ENCODE measurements at places on chromosomes 1 and 21.

GRCh38 chr1:207362962-207363860 is 41.7 kb downstream of the CD55 start:
- DNase-seq = peak; percentile 6

- no peak for DNase-seq
Observed at GRCh38 chr1:224753491-224753890, 137.4 kb downstream of the CNIH3 start.

DNA sequence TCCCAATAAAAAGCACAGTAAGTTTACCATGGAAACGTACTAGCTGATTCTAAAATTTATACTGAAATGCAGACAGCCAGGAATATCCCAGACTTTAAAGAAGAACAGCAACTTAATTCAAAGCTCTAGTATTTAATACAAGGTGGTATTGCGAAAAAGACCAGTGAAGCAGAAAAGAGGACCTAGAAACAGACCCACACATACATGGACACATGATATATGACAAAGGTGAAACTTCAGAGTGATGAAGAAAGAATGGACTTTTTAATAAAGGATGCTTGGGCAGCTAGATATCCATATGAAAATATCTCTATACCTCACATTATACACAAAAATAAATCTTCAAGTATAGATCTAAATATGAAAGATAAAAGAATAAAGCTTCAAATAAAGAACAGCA is 62.6 kb downstream of the COP1 start:
- no peak for DNase-seq

DNA sequence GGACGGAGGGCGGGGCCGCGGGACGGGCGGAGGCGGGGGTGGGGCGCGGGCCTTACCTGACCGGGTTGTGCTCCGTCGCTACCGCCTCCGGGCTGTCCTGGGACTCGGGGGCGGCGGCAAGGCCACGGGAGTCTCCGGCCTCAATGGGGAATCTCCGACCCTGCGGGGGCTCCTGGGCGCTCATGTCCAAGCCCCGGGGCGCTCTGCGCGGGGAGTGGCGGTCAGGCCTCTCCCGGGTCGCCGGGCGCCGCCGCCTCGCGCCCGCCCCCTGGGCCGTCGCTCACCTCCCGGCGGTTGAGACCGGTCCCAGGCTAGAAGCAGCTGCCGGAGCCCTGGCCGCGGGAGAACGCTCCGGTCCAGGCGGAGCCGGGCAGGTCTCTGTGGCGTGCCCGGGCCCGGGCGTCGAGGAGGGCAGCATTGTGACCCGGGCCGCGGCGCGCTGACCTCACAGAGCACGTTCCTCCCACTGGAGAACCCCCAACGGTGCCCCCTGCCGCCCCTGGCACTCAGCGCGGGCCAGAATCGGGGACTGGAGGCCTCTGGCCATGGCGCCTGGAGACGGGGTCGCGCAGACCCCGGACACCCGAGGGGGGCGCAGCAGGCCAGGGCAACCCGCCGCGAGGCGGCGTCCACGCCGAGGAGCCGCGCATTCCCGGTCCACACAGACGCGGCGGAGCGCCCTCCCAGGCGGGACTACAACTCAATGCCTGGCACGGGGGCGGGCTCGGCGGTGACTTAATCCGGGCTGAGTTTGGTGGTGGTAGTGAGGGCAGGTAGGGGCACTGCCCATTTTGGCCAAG is 411 bp downstream of the FAM229A start:
- DNase-seq = peak; percentile 24

DNA sequence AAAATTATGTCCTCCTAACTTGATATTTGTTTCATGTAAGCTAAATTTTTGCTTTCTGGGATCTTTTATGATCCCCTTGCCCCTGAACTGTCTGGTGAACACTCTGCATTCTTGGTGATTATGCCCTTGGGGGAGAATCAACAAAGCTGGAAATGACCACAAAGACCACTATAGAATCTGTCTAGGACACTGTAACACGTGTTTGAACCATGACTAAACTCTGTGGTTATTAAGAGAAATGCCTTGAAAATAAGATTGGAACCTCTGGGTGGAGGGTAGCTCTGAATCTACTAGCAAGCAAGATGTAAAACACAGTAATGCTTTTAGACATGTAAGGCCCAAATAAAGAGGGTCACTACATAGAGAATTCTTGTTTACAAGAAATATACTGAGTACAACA is 237.5 kb downstream of the HMCN1 start:
- DNase-seq = no peak

DNA sequence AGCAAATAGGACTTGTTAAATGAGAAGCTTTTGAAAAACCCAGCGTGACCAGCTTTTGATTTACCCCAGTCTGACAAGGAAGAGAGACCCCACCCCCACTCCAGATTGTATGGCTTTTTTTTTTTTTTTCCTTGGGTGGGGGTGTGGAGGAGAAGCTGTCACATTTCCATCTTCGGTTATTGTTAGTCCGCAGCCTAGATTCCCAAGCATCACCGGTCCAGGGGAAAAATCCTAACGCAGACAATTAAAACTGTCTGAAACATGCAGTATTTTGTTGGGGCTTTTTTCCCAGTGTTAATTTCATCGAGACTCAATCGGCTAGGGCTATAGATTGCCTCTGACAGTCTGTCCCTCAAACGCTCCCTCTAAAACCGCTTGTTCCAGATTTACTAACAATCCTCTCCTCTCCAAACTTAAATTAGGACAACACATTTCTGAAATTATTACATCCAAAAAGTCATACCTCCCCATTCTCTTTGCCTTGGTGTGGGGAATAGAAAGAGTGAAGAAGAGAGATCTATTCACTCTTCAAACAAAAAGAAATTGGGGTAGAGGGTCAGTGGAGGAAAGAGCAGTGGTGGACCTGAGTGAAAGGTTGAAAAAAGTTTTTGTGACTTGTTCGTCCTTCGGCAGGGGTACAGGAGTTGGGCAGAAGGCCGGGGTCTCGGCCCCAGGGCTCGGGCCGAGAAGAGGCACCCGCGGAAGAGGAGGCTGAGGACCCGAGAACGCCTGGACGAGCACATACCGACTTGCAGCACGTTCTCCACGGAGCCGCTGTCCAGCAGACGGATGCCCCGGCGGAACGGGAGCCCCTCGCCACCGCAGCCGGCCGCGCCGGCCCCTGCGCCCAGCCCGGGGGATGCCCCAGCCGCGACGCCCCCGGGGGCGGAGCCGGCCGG is 1.1 kb downstream of the ZSWIM5 start:
- no peak for DNase-seq

- DNase-seq = no peak
Observed at GRCh38 chr1:58883888-58884482, 100.1 kb upstream of the JUN start.

DNA sequence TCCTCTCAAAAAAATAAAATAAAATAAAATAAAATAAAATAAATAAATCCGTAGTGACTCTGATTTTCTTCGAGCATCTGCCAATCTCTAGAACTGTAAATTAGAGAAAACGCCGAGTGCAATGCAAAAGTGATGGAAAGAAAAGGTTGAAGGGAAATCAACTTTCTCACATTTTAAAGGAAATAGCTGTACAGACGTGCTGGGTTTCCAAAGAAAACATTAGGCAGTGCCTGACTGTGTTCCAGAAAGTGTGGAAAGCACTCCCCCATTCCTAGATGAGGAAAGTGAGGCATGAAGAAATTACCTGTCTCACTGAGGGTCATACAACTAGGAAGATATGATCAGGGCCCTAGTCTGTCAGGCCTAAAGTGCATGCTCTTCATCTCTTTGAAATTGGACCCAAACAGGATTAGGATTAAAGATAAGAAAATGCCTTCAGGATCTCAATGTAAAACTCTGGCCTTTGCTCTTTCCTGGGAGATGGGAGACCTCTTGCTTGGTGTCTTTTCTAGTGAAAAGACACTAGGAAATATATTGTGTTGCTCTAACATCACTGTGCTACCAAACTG is 1.8 kb upstream of the PTPN14 start:
- DNase-seq = no peak

- no peak for DNase-seq
Observed at GRCh38 chr1:118826669-118827068, 161.5 kb downstream of the TBX15 start.

DNA sequence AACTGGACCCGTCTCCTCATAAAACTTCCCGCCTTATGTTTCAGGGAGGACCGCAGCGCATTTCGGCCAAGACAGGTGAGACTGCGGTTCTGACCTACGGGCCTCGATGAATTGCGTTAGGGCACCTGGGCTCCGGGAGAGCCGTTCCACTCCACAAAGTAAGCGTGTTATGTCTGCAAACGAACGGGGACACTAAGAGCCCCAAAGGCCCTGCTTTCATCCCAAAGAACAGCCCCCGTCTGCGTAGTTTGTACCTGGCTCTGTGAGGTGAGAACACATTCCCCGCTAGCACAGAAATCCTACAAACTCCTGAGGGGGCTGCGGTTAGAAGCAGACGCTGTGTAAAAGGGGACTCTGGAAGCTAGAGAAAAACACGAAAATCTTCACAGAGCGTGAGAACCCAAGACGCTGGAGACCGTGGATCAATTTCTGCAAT is 41.6 kb upstream of the PPIAL4F start:
- no peak for DNase-seq

GRCh38 chr1:48018799-48019198 is 21.6 kb upstream of the TRABD2B start:
- no peak for DNase-seq

GRCh38 chr1:29793101-29793546 is 556.8 kb downstream of the PTPRU start:
- peak; percentile 33 for DNase-seq

DNA sequence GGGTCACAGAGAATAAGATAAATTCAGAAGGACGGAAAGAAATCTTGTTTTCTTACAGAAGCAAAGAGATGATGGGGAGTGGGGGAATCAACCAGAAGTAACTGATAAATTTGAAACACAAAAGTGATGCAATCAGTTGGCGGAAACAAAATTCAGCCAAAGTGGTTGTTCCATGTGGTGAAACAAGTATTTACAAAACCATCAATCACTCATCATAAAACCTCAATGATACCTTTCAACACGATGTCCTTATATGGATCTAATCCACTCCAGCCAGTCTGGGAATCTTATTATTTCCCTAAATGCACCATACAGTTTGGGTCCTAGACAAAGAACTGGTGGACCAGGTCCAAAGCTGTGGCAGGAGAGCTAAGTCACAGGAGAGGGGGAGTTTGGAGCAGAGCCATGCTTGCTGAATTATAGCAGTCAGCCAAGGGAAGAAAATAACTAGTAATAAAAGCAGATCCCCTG is 303.8 kb upstream of the LRRC7 start:
- DNase-seq = no peak

DNA sequence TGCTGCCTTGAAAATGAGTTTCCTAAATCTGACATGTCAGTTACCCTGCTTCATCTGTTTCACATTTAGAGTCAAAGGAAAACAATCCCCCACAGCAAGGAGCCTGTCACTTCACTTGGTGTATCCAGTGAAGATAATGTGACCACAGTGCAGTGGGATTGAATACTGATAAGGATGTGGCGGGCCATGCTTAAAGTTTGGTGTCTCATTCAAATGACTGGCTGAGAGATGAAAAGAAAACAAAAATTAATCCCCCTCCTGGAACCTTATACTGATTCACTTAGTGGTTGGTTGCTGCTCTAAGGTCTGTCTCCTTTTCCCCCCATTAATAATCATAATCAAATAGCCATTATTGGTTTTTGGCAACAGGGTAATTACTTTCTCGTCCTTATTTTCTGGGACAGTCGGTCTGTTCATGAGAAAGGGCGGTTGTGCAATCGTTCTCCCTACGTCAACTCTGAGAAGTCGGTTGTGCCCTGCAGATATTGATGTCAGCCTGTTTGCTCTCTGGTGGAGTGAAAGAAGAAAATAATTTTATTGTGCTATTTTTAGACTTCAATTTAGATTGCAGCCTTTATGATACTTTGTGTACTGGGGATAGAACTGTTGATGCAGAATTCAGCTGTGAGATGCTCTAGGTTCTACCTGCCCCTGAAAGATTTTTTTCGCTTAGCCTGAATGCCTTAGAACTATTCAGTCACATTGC is 360.2 kb downstream of the DISC1 start:
- no peak for DNase-seq

DNA sequence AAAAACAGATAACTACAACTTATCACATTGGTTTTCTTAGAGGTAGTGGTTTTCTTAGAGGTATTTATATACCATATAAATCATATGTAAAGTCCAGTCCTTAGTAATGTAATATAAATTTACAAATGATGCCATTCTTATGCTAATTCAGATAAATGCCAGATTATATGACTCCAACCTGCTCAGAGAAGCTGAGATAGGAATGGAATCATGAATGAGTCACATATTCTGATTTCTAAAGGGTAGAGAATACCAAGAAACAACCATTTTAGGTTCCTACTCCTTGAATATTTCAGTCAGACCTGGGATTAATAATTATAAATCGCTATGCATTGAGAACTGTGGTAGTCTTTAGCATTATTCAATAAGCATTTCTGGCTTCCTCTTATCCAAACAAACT is 760.1 kb upstream of the NEGR1 start:
- DNase-seq = no peak

DNA sequence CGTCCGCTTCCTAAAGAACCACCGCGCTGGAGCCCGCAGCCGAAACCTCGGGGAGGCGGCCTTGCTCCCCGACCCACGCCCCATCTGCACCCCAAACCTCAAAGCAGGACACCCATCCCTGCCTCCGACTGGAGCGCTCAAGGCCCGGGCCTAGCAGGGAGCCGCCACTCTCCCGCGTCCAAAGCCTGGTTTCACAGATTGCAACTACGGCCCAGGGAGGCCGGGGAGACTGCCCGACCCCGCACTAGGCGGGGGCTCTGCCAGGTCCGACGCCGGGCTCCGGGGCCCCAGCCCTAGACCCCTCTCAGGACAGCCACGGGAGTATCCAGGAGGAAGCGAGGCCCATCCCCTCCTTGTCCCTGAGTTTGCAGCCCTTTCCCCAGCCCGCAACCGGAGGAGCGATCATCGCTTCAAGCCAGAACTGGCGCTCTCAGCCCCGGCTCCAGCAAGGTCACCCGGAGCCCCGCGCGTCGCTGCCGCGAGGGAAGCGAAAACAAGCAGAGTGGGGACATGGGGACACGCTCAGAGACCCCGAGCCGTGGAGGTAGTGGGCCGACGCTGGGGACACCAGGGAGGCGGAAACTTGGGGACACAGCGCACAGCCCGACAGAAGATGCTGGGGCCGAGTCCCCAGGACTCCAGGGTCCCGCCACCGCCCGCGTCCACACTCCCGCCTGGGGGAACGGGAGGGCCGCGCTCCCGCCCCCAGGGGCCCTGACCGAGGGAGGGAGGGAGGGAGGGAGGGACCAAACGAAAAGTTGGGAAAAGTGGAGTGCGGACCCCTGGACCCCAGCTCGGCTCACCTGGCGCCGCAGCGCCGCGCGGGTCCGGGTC is 433 bp downstream of the TMEM200B start:
- DNase-seq = peak; percentile 36

- DNase-seq = no peak
Observed at GRCh38 chr1:229874609-229875008, 192.4 kb upstream of the GALNT2 start.
